ENCODE measurements at places on chromosomes 16 and 17.

DNA sequence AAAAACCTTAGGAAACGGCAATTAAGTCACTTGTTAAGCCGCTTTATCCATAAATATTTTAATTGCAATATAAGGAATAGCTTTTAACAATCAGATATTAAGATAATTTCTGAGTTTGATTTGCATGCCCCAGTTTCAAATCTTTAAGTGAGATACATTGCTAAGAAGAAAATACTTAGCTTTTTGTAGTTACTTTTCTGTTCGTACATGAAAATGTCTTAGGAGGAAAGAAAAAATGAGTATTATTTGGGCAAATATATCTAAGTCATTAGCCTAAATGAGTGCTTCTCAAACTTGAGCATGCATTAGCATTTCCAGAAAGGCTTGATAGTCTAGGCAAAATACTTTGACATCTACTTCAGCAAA lies 6.4 kb downstream of the ZNF207 start:
- no peak for DNase-seq

DNA sequence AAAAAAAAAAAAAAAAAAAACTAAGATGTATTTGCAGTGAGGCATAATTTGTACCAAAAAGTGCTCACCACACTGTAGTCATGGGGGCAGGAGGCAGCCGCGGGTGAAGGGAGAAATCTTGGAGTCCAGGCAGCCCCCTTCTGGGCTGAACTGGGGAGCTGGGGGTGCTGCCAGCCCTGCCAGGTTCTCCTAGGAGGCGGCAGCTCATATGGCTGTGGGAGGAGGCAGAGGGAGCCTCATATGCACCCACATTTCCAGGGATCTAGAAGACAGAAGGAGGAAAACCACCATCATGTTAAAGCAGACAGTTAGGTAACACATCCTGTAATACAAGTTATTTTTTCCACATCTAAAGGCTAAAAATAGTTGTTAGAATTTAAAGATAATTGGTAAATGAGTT lies 16.3 kb downstream of the MAPT start:
- no peak for DNase-seq

DNA sequence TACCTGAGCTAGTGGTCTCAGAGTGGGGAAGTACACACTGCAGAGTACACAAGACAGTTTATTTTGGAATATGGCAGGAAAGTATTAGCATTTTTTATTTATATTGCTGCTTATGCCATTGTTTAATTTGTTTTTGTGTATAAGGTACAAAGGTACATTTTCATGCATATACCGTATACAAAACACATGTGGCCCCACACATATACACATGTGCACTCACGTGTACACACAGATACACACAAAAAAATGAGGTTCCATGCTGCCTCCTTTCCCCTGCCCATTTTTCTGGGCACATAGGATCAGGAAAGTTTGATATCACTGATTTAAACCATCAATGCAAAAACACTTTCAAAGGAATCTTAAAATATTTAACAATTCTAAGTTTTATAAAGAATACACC lies 12.9 kb downstream of the IGSF6 start:
- no peak for DNase-seq

GRCh38 chr17:81517009-81517338 lies 4.4 kb upstream of the ACTG1 start:
- DNase-seq: no peak

- no peak for DNase-seq
Measured at GRCh38 chr17:71163813-71164122, 957.1 kb upstream of the SOX9 start.

DNA sequence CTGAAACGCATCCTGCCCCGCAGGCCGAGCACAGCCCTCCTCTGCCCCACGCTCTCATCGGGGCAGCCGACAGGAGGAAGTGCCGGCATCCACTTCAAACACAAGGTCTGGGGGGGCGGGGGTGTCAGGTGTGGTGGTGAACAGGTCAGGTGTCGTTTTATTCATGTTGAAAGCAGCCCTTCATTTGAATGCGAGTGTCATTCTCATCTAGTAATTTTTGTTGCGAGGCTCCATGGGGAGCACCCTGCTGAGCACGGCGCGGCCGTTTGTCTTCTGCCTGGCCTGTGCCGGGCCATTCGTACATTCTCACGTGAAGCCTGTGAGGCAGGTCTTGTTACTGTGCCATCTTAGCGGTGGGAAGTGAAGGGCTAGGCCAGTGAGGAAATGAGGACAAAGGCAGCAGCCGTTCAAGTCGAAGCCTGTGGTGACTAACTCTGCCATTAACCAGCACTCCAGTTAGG lies 1.9 kb downstream of the ACSF3 start:
- no peak for DNase-seq

DNA sequence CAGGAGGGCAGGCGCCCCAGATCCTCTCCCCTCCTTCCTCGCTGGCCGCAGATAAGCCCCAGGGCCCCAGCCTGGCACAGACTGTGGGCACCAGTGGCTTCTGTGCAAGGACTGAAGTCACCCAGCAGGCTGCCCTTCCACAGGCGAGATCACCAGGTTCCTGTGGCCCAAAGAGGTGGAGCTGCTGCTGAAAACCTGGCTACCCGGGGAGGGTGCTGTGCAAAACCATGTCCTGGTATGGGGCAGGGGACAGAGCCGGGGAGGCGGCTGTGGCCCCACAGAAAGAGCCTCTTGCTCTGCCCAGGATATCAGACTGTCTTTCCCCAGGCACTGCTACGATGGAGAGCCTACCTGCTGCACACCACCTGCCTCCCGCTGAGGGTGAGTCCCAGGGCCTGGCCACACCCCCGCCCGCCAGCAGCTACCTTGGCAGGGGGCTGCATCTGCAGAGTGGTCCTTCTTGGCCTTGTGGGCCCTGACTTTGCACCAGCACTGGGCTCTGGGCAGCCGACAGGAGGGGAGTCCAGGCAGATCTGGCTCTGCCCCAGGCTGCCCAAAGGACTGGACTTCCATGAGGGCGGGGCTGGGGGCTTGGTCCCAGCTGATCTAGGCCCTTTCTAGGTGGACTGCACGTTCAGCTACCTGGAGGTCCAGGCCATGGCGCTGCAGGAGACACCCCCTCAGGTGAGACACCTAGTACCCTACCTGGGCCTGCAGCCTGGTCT lies 615 bp downstream of the CARMIL2 start:
- DNase-seq: no peak

- DNase-seq: no peak
Measured at GRCh38 chr16:21302454-21302853, 24.4 kb upstream of the CRYM start.

DNA sequence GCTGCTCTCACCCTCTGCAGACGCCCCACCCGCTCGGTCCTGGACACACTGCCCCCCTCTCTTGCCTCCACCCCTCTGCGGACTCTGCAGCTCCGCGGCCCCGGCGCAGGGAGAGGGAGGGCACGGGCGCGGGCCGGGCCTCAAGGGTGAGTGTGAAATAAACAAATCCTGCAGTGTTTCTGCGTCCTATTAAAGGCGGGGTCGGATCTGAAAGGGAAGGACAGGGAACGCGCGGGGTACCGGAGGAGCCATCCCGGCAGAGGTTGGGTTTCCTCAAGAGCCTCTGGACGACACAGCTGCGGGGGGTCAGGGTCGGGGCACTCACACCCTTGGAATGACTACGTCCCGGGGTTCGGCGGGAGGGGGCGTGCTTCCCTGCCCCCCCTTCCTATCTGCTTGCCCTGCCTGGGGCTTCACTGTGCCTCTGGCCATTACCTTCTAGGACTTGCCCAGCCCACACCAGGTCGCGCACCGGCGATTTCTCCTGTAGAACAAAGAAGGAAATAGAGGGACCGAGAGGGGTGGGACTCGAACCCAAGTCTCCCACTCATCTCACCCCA lies 466 bp upstream of the HSF4 start:
- no peak for DNase-seq

DNA sequence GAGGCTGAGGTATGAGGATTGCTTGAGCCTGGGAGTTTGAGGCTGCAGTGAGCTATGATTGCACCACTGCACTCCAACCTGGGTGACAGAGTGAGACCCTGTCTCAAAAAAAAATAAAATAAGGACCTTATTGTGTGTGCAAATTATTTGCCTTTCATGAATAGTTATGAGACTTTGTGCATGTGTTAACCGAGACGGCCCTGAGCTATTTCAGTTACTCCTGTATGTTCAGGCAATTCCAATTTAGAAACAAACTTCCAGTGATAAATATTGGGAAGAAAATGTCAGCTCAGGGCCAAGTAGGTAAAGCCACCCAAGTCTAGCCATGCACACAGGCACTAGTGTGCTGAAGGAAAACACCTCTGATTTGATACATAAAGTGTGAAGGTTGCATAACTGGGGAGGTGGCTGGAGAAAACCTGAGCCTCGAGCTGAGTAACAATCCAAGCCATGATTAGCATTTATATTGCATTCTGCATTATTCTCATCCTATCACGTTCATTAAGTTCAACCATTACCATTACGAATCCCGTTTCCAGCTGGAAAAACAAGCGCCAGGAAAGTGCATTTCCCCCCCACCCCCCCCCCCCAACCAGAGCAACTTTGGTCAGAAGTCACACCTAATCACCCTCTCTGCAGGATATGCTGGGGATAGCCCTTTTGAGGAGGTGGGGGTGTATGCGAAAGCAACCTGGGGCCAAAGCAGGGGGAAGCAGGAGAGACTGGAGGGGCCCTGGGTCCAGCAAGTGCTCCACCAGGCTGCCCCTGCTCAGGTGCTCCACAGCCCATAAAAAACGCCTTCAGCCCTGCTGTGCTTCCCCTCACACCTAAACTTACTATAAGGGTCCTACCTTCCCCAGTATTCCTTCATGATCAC lies 18.6 kb upstream of the ENDOV start:
- no peak for DNase-seq

DNA sequence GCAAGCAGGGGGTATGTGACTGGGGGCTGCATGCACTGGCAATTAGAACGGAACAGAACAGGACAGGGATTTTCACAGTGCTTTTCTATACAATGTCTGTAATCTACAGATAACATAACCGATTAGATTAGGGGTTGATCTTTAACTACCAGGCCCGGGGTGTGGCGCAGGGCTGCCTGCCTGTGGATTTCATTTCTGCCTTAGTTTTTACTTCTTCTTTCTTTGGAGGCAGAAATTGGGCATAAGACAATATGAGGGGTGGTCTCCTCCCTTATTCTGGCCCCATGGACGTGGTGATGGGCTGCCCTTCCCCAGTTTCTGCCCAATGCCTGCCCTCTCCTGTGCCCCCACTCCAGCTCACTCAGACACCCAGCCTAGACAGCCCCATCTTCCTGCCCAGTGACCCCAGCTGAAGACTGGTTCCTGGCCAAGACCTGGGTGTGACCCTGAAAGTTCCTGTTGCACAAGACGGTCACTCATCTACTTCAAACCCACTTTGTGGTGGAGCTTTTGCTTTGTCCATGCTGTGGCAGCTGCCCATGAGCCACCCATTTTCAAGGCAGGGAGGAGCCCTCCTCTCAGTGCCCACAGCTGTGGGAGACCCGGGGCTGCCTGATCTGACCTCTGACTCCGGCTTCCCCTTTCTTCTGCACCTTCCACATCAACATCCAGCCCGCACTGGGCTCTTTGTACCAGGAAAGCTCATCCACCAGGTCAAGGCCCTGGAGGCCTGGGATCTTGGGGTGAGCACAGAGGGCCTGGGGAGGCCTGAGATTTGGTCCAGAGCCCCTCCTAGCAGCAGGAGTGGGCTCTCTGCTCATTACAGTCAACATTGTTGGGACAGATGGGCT lies 18.6 kb downstream of the ALOX12B start:
- no peak for DNase-seq

GRCh38 chr16:59030923-59031485 lies 296.9 kb upstream of the GOT2 start:
- DNase-seq: no peak

GRCh38 chr16:56977216-56977615 lies 12.1 kb upstream of the NLRC5 start:
- DNase-seq: no peak

DNA sequence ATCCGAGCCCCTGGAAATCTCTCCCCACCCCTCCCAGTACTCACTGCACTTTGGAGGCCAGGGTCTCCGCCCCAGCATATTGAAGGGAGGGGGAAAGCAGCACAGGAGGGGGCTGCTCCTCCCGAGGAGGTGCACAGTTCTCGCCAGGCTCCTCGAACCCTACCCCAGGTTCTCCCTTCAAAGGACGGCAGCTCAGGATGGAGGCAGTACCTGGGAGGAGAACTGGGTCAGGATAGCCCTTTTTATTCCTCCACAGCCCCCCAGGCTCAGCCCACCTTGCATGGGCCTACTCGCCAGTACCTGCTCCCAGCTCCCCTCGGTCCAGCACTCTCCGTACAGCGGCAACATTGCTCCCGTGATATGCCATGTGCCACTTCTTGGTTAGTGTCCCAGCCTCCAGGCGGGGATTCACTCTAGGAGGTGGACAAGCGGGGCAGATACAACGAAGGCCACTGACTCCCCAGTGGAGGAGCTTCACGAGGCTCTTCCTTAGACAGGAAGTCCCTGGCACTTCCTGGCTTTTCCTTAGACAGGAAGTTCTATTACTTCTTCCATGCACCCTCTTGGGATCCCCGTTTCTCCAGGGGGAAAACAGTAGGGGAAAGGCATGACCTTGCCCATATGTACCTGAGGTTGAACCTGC lies 2.1 kb upstream of the GPS2 start:
- DNase-seq: no peak

DNA sequence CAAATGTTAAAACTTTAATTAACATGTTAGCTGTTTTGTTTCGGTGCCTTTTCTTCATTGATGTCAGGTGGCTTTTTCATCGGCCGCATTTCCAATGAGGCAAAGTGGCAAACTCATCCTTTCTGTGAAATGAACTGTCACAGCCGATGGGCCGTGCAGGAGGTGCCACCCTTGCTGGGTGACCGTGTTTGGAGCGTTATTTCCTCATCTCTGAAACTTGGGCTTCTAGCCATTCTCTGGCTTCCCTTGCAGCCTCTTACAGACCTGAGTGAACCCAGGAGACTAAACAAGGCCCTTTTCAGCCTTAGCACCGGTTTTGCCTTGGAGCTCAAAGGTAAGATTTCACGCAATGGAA lies 42.2 kb upstream of the PRSS54 start:
- DNase-seq: no peak

GRCh38 chr16:15034266-15035162 lies 21.4 kb downstream of the NTAN1 start:
- no peak for DNase-seq

DNA sequence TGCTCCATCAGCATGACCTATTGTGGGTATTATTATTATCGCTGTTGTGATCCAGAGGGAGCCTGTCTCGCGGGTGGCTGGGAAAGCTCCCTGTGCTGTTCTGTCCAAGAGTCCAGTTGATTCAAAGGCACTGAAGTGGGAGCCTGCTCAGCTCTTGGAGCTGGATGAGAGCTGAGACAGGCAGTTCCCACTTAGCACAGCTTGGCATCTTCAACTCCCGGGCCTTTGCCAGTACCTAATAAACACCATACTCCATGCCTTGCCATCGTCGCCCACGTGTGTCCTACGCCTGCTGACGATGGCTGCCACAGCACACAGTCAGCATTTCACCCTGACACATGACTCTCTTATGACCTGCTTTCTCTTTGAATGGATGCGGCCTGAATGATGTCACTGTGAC lies 32.6 kb downstream of the RTN4RL1 start:
- no peak for DNase-seq
